GM12878 (cell line): ENCODE measurements at places on chromosomes 5 and 9.

- peaks cover 21% of the 10 kb centered on the region for H3K4me1 ChIP-seq
- no peak for DNase-seq
- peaks cover 3% of the 10 kb centered on the region for H3K36me3 ChIP-seq
- no peaks in the 10 kb centered on the region for H3K27me3 ChIP-seq
- no peak overlapping the region for H3K4me3 ChIP-seq
- H3K27ac ChIP-seq: no peak overlapping the region
Measured at GRCh38 chr5:132754947-132755346, 7.7 kb downstream of the CCNI2 start.

DNA sequence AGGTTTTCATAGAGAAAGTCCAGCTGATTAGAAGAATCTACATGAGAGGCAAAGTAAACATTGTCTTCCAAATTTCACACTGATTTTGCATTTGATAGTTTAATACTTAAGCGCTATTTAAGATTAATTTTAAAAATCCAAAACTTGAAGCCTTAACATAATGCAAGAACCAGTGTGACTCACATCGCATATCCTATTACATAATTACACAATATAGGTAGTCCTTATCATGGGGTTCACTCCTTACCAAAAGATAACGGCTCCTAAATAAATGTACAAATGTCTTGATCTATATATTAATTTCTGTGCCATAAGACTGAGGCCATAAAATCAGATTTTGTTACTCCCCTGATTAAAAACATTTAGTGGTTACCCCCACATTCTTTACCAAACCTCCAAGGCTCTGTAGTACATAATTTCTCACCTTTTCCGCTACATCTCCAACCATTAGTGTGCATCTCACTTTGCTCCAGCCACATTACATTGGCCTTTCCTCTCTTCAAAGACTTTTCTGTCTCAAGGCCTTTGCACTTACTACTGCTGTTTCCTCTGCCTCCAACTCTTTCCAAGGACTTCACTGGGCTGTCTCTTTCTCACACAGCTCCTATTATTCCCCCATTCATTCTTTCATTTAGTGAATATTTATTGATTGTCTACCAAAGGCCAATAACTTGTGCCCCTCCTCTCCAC is 1.0 kb downstream of the RIOK2 start:
- peaks cover 11% of the 10 kb centered on the region; the same call in 1 of the 2 replicates for H3K36me3 ChIP-seq
- peak overlapping the region; percentile 99 for H3K4me3 ChIP-seq
- peak overlapping the region; percentile 94 for H3K27ac ChIP-seq
- no peaks in the 10 kb centered on the region for H3K27me3 ChIP-seq

- H3K27me3 ChIP-seq: no peaks in the 10 kb centered on the region
- no peak for DNase-seq
- H3K4me1 ChIP-seq: peaks cover 11% of the 10 kb centered on the region
- no peak overlapping the region for H3K4me3 ChIP-seq
Measured at GRCh38 chr5:140355546-140355945, 4.4 kb upstream of the SLC4A9 start.

DNA sequence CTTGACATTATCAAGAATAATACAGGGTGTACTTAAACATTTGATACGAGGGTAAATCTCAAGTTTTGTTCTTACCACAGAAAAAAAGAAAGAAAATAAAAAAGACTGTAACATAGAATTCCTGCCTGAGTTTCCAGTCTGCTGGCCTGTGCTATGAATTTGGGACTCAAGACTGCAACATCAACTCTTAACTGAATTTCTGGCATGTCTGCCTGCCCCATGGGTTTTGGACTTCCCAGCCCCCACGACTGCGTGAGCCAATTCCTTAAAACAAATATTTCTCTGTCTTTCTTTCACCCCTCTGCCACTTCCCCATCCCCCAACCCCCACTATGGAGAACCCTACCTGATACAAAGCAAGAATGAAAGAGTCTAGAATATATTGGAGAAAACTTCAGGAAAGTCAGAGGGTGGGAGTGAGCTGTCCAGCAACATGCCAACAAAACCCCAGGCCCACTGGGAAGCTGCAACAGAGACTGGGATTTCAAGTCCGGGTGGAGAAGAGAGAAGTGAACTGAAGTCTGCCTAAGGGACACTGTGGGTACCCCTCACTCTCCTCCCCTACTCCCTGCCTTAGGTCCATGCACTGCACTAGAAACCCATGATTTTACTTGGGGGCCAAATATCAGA is 43.0 kb downstream of the MARCHF3 start:
- H3K4me1 ChIP-seq: peaks cover 16% of the 10 kb centered on the region
- no peaks in the 10 kb centered on the region for H3K27me3 ChIP-seq
- peak overlapping the region; percentile 63 for H3K27ac ChIP-seq

DNA sequence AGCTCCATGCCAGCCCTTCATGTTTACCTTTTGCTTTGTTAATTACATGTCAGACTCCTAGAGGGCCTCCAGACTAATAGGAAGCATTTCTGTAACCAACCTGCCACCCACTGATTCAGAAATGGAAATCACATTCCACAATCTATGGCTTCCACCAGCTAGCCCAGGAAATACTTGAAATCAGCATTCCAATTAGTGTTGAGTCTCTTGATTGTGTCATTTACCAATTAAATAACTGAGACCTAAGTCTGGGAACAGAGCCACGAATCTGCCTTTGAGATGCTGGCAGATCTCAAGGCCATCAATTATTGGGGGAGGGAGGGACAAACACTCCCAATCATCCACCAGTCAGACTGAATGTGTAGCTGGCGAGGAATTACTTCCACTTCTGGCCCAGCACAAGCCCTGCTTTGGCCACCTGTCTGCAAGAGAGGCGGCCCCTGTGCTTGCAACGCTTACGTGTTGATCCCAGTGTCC is 27.4 kb upstream of the SAP30L start:
- peaks cover 20% of the 10 kb centered on the region for H3K36me3 ChIP-seq
- H3K4me1 ChIP-seq: peaks cover 8% of the 10 kb centered on the region
- no peak overlapping the region for H3K27ac ChIP-seq
- H3K4me3 ChIP-seq: no peak overlapping the region
- no peak for DNase-seq

- peaks cover 10% of the 10 kb centered on the region; the same call in 1 of the 2 replicates for H3K4me1 ChIP-seq
- no peak overlapping the region for H3K27ac ChIP-seq
- H3K36me3 ChIP-seq: no peaks in the 10 kb centered on the region; the same call in 1 of the 2 replicates
- DNase-seq: no peak
Measured at GRCh38 chr5:72242796-72243475, 77.1 kb downstream of the MRPS27 start.

GRCh38 chr9:109238125-109238524 is 71.1 kb upstream of the FRRS1L start:
- H3K36me3 ChIP-seq: no peaks in the 10 kb centered on the region
- no peak overlapping the region for H3K27ac ChIP-seq
- no peak for DNase-seq
- H3K4me3 ChIP-seq: no peak overlapping the region
- H3K4me1 ChIP-seq: no peaks in the 10 kb centered on the region; the same call in 1 of the 2 replicates
- H3K27me3 ChIP-seq: peaks cover 2% of the 10 kb centered on the region

DNA sequence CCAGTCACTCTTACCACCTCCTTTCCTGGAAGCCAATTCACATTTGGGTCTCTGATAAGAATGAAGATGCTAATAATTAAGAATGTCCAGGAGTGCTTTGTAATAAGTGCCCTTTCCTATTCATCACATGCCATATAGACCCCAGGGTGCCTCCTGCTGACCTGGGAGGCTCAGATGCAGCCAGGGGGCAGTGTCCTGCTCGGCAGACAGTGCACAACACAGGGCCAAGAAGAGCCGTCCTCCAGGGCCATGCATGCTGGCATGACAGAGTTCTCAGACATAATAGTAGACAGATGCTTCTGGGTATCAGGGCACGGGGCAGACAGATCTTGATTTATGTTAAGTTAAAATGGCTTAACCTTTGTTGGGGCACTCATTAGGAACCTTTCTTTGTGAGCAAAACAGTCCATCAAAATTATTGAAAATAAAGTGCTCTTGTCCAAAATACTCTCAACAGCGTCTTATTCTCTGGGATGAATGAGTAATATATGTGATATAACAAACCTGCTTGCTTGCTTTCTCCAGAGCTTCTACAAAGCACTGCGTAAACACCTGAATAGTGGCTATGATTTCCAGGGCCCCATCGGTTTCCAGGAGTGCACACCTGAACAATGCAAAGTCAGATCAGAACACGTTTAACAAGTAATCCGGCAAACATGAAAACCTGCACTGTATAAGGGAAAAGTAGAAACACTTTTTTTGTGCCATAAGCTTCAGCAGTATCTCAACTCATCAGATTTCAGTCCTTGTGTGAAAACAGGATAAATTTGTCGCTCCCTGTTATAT is 192.7 kb downstream of the FANCC start:
- no peaks in the 10 kb centered on the region for H3K27me3 ChIP-seq
- H3K27ac ChIP-seq: no peak overlapping the region
- H3K36me3 ChIP-seq: no peaks in the 10 kb centered on the region
- H3K4me1 ChIP-seq: no peaks in the 10 kb centered on the region
- no peak for DNase-seq

DNA sequence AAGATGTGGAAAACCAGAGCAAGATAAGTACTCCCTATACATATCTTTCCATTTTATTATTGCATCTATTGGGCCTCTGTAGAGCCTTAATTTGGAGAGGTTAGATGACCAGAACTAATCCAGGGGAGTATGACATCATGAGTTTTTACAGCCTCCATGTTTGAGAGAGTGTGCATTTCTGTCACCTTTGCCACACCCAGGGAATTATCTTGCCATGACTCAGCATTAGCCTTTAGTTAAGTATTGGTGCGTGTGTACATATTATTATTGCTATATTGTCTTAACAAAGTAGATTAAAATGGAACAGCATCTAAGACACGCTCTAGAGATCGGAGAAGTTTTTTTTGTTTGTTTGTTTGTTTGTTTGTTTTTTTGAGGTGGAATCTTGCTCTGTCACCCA is 27.6 kb downstream of the DIMT1 start:
- peaks cover 33% of the 10 kb centered on the region for H3K36me3 ChIP-seq
- H3K27ac ChIP-seq: no peak overlapping the region
- DNase-seq: no peak
- no peaks in the 10 kb centered on the region for H3K4me1 ChIP-seq

- no peak for DNase-seq
- H3K27ac ChIP-seq: no peak overlapping the region
- H3K27me3 ChIP-seq: peaks cover 3% of the 10 kb centered on the region; the same call in 1 of the 2 replicates
- H3K36me3 ChIP-seq: no peaks in the 10 kb centered on the region
- no peak overlapping the region for H3K4me3 ChIP-seq
Measured at GRCh38 chr5:147880487-147880886, 2.0 kb downstream of the SCGB3A2 start.

DNA sequence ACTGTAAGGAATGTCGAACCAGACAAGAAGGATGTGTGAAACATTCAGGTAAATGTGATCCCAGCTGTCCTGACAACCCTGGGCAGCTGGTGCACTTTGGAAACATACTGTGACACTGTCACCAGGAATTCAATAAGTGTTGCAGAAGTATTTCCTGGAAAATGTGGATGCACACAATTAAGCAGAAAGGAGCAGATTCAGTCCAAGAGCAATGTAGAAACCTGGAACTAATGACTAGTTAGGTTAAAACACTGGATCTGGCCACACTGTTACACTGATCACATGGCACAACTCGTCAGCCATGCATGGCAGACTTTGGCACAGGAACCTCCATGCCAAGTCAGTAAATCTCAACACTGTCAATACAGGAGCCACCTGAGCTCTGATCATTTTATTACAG is 109.0 kb downstream of the FAM174A start:
- H3K4me3 ChIP-seq: no peak overlapping the region
- H3K36me3 ChIP-seq: no peaks in the 10 kb centered on the region
- H3K27me3 ChIP-seq: no peaks in the 10 kb centered on the region
- H3K27ac ChIP-seq: no peak overlapping the region
- DNase-seq: no peak
- no peaks in the 10 kb centered on the region for H3K4me1 ChIP-seq

DNA sequence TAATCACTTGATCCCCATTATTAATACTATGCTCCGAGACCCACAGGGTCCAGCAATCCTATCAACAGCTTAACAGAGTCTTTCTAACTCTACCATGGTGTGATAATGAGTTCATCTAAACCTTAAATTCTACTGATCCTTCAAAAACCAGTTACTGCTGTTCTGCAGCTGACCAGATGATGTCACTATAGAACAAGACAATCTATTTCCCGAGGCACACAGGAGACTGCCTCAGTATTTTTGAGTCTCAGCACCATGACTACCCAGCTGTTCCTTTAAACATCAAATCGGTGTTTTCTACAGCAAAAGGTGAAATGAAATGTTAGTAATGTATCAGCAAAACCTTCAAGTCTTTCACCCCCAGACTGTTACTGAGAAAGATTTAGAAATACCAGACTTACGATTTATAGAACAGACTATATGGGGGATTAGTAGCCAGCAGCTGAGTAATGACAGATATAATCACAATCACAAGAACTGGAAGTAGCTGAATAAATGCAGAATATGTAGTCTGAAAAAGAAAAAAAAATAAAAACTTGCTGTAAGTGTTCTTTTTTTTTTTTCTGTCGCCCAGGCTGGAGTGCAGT is 16.9 kb downstream of the DNAJC18 start:
- no peak overlapping the region for H3K4me3 ChIP-seq
- no peaks in the 10 kb centered on the region for H3K4me1 ChIP-seq
- no peak overlapping the region for H3K27ac ChIP-seq

GRCh38 chr9:3909966-3910650 is 384.3 kb upstream of the RFX3 start:
- no peaks in the 10 kb centered on the region for H3K36me3 ChIP-seq
- no peaks in the 10 kb centered on the region for H3K4me1 ChIP-seq
- no peak overlapping the region for H3K4me3 ChIP-seq

DNA sequence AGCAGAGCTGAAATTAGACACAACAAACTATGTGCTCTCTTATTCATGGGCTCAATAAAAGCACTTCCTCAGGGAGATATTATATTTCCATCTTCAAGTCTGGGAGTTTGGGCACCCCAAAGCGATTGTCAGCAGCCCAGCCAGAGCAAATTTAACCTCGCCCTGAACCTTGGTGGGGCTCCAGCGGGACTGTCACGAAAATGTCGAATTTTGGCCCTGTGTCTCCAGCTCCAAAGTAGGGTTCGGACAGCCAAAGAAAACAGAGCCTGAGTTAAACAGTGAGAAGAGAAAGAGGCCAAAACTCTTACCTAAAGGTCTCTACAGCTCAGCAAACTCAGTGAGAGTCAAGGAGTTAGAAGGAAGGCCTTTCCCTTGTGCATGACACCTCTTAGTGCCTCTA is 432.9 kb downstream of the SPATA31D1 start:
- no peak overlapping the region for H3K27ac ChIP-seq
- H3K36me3 ChIP-seq: no peaks in the 10 kb centered on the region
- H3K27me3 ChIP-seq: no peaks in the 10 kb centered on the region

DNA sequence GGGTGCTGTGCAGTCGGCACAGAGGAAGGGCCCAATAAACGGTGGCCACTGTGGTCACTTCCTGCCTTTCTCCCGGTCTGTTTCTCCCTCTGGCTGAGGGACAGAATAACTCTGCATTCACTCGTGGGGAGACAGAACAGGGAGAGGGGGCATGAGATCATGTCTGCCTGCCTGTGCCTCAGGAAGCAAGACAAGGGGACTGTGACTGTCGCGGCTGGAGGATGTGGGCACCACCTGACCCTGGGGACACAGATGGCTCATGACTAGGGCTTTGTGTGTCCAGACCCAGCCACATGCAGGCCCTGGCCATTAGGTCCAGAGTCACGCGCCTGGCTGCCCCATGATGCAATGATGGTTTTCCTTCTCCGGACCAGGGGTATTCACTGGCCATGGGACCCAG is 5.8 kb downstream of the TRUB2 start:
- no peak overlapping the region for H3K4me3 ChIP-seq
- no peak overlapping the region for H3K27ac ChIP-seq
- no peaks in the 10 kb centered on the region for H3K27me3 ChIP-seq
- DNase-seq: no peak
- peaks cover 15% of the 10 kb centered on the region for H3K36me3 ChIP-seq
